ENCODE measurements at places on chromosomes 5 and 9. TPM values are rescaled to one million over a fixed set of nuclear protein-coding genes. Genes with fewer than 3 reads are reported as not detected.

GRCh38 chr5:18967637-18968036 is 1020.4 kb downstream of the CDH18 start:
- DNase-seq: no peak
- H3K4me3 ChIP-seq: no peak overlapping the region
- no peaks in the 10 kb centered on the region for H3K27me3 ChIP-seq
- H3K27ac ChIP-seq: no peak overlapping the region
- H3K36me3 ChIP-seq: no peaks in the 10 kb centered on the region

DNA sequence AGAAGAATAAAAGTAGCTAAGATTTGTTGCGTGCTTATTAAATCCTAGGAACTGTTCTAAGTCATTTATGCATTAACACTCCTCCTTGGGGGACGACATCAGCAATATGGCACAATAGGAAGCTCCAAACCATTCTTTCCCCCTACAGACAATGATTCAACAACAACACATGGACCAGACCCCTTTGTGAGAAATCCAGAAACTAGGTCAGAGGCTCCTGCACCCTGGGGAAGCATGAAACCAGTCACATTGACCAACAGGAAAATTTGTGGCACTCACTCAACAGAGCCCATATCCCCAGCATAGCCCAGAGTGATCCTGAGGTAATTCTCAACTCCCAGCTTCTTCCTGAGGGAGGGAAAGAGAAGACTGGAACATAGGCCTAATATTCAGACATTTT is 294.4 kb downstream of the HINT1 start:
- no peaks in the 10 kb centered on the region for H3K27me3 ChIP-seq
- no peaks in the 10 kb centered on the region for H3K4me1 ChIP-seq
- no peak overlapping the region for H3K27ac ChIP-seq
- no peak overlapping the region for H3K4me3 ChIP-seq
- DNase-seq: no peak
- H3K36me3 ChIP-seq: no peaks in the 10 kb centered on the region

DNA sequence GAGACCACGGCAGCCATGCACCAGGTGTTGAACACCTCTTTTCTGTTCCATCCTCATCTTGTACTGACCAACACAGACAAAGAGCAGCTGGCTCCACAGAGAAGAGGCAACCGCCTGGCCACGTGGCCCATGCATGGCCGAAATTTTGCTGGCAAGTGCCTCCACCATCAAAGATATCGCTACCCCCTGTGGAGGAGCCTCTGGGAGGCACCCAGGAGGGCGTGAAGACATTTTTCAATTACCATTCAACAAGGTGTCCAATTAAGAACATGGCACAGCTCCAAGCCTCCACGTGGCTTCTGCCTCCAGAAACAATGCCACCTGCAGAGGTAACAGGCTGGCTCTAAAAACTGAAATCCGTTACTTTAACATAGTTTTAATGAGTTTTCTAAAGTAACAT is 54.4 kb upstream of the CKS2 start:
- H3K36me3 ChIP-seq: no peaks in the 10 kb centered on the region
- H3K27me3 ChIP-seq: no peaks in the 10 kb centered on the region
- no peak overlapping the region for H3K4me3 ChIP-seq
- no peaks in the 10 kb centered on the region for H3K4me1 ChIP-seq
- no peak for DNase-seq

The FBP1 gene
- total RNA-seq: 6.6 TPM

- no peak overlapping the region for H3K27ac ChIP-seq
- no peaks in the 10 kb centered on the region for H3K36me3 ChIP-seq
- H3K27me3 ChIP-seq: no peaks in the 10 kb centered on the region
- H3K4me1 ChIP-seq: no peaks in the 10 kb centered on the region
Measured at GRCh38 chr5:109453251-109453650, 43.5 kb upstream of the PJA2 start.
